ENCODE measurements at places on chromosomes 6 and 20. TPM values are rescaled to one million over a fixed set of nuclear protein-coding genes. Genes with fewer than 3 reads are reported as not detected.

DNA sequence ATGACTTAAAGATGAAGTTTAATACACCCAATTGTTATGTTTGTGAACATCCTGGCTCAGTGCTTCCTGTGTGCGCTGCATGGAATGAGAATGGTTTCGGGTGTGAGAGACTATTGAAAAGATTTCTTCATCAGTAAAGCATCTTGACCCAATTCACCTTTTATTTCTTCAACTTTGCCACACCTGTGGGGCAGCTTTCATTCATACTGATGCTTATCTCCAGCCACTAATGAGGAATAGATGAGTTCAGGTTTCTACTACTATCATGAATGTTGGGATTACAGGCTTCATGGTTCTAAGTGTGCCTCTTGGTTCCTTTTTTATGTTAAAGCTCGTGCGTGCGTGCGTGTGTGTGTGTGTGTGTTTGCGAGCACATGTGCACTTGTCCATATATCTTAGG, 373.7 kb upstream of the SOX4 start:
- DNase-seq, result no peak

DNA sequence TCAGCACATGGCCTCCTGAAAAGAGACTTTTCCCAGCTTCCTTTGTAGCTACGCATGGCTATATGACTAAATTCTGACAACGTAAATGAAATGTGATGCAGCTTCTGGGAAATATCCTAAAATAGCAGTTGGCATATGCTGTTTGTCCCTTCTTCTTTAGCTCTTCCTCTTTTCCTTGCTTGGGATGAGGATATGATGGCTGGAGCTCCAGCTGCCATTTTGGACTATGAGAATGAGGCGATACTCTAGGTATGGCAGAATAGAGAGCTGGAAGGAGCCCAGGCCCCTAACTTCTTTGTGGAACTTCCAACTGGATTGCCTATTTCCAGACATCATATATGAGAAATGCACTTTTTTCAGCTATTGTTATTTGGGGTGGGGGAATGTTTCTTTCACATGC, 5.3 kb upstream of the ZFP64 start:
- no peak for DNase-seq

DNA sequence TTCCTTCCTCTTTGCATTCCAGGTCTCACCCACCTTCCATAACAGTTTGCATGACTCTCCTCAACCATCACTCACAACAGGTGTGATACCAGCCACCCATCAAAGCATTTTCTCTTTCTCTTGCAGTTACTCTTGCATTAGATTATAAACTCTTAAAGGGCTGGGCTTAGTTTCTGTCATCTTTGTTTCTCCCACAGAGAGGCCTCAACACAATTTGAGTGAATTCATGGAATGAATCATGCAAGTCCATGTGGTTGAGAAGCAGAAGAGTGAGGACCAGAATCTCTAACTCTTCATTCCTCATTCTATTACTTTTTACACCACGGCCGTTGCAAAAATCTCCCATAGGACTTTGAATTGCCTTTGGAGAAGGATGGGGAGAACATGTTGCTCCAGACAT, 31.4 kb downstream of the OGFRL1 start:
- no peak for DNase-seq

DNA sequence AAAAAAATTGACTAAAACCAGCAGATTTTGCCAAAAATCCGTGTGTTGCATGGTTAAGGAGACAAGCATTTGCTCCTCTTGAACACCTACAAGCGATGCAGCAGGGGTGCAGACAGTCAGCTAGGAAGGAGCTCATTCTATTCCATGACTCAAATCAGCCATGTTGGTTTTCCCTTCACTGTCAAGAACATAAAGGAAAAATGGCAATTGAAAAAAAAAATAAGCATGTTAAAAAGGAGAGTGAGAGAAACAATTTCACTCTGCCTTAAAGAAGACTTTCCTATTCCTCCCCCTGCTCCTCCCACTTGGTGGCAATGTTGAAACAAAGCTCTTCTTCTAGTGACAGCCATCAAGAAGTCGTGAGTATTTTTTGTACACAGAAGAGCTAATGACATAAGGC, 115.4 kb downstream of the MTFR2 start:
- no peak for DNase-seq

GRCh38 chr6:132764370-132764769, 6.7 kb upstream of the VNN2 start:
- peak; percentile 96 for DNase-seq

- no peak for DNase-seq
Measured at GRCh38 chr20:35327074-35327976, 35.1 kb upstream of the FAM83C start.

- no peak for DNase-seq
Measured at GRCh38 chr6:17816921-17817611, 110.3 kb upstream of the NUP153 start.

GRCh38 chr20:48910347-48910781, 11.1 kb upstream of the ARFGEF2 start:
- DNase-seq, result no peak

GRCh38 chr6:88268508-88268907, 102.4 kb upstream of the CNR1 start:
- DNase-seq, result no peak

DNA sequence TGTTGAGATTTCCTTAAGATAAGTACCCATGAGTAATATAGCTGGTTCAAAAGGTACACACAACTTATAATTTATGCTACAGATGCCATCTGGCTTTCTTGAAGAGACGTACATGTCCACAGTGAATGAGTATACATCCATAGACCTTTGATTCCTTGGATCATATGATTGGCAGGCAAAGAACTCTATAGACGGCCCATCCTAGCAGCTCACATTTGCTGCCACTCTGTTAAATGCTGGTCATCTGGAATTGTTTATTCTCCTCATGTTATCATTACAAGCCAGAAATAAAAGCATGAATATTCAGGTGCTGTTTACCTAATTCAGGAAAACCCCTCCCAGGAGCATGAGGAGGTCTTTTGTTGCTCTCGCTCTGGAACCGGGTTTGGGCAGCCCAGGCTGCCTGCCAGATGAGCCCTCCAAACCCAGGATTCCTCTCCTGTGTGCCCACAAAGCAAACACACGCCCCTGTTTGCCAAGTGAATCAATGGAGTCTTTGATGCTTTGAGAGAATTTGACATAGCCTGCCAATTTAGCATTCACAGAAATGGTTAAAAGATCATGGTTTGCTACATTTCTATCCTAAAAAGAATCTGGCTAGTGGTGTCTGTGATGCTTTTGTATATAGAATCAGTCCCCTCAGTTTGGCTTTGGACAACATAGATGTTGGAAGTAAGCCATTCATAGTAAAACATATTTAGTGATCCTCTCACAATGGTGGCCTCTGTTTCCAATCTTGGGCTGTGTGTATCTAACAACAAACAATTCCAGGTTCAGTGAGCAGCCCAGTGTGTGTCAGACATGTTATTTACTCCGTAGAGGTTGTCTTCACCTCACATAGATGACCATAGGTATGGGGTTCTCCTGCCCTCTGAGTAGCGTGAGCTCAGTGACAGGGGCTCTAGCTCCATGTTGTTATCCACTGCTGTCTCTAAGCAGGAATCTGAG, 17.5 kb upstream of the PLCG1 start:
- DNase-seq, result no peak

- DNase-seq, result peak; percentile 87
Measured at GRCh38 chr6:72418495-72418894, 203.4 kb upstream of the KCNQ5 start.

- DNase-seq, result peak; percentile 97
Measured at GRCh38 chr6:27890445-27891319, 21.5 kb downstream of the OR2B2 start.

DNA sequence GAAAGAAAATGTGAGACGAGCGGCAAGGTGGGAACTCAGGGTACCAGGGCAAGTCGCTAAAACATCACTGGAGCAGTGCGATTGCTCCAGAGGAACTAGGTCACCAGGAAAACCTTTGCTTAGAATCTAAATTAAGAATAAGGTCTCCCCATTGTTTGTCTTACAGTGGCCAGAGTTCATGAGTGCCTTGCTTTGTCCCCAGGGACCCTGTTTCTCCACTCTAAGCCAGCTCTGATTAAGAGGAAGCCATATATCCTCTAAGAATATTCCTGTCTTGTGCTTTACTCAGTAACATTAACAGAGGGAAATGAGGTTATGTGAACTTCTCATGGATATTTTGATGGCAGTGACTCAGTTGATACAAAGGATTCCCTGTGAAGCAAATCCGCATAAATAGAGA, 305.8 kb downstream of the CD83 start:
- DNase-seq, result no peak

DNA sequence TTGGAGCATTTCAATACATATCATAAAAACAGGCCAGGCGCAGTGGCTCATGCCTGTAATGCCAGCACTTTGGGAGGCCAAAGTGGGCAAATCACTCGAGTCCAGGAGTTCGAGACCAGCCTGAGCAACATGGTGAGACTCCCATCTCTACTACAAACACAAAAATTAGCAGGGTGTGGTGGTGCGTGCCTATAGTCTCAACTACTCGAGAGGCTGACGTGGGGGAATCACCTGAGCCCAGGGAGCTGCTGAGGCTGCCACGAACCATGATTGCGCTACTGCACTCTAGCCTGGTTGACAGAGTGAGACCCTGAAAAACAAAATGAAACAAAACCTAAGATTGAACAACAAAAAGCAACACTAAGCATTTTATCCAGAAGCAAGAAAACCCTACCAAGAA, 47.2 kb downstream of the BACH2 start:
- no peak for DNase-seq

- no peak for DNase-seq
Measured at GRCh38 chr20:59152559-59153354, 10.9 kb upstream of the ZNF831 start.

GRCh38 chr6:91782802-91783201, 1195.9 kb upstream of the MAP3K7 start:
- no peak for DNase-seq

DNA sequence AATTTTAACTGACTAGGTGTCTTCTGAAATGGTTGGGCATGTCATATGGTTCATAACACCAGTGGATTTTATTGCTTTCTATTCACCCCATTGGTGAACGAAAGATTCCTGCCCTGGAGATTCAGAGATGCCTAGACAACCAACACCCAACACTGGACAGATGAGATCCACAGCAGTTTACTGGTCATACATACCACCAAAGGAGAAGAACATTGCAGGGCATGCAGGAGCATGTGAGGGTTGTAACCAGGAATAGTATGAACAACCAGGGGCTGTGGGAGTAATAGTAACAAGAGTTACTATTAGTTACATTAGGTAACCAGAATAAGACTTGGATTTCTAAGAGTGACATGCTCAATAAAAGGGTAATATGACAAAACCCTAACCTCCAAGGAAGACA, 77.8 kb upstream of the FABP7 start:
- no peak for DNase-seq

GRCh38 chr6:153623496-153623895, 415.5 kb upstream of the OPRM1 start:
- no peak for DNase-seq

- DNase-seq, result no peak
Measured at GRCh38 chr6:114445846-114446245, 103.0 kb upstream of the HS3ST5 start.

GRCh38 chr6:139829576-139829975, 455.1 kb upstream of the CITED2 start:
- DNase-seq, result no peak

- no peak for DNase-seq
Measured at GRCh38 chr6:108822401-108822800, 25.8 kb upstream of the ARMC2 start.

GRCh38 chr20:13231031-13231752, 10.1 kb downstream of the ISM1 start:
- peak; percentile 25 for DNase-seq

- DNase-seq, result no peak
Measured at GRCh38 chr6:156279261-156279969, 497.8 kb upstream of the ARID1B start.

GRCh38 chr6:85114581-85114935, 335.3 kb upstream of the NT5E start:
- DNase-seq, result no peak

DNA sequence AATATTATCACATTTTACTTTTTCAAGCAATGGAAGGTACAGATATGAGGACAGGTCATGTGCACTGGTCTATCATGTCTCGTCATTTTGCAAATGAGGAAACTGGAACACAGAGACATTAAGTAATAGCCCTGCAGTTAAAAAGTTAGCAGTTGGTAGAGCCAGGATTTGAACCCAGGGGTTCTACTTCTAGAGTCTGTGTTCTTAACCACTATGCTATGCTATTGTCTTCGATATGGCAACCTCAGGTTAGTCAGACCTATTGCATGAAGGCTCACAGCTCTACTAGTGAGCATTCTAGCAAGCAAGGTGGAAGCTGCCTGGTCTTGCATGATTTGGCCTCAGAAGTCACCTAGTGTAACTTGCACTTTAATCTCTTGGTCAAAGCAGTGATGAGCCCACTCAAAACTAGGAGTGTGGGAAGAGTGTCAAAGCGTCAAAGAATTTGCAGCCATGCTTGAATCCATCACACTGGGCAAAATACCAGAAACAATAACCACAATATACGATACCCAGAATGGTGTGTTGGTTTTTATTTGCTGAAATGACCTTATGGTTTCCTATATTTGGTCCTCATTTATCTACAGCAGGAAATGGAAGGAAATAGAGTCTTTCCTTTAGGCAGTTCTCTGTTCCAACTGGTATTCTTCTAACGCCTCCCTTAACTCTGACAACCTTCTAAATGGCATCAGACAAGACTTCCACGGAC, 20.4 kb upstream of the BMP2 start:
- peak; percentile 7 for DNase-seq

- DNase-seq, result no peak
Measured at GRCh38 chr6:101711518-101711917, 318.0 kb downstream of the GRIK2 start.

DNA sequence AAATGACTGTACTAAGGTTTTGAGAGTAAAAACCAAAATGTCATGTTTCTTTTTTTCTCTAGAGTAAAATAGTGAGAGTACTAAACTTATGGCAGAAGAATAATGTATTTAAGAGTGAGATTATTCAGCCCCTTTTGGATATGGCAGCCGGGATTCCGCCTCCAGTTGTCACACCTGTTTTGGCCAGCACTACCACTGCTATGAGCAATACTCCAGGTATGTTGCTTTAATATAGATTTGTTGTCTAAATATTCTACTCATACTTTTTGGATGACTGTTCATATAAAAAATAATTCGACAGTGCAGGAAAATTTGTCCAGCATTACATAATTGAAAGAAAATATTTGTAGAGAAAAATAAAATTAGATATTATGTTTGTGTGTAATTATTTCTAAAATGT, 59.5 kb downstream of the SCAF8 start:
- peak; percentile 12 for DNase-seq

DNA sequence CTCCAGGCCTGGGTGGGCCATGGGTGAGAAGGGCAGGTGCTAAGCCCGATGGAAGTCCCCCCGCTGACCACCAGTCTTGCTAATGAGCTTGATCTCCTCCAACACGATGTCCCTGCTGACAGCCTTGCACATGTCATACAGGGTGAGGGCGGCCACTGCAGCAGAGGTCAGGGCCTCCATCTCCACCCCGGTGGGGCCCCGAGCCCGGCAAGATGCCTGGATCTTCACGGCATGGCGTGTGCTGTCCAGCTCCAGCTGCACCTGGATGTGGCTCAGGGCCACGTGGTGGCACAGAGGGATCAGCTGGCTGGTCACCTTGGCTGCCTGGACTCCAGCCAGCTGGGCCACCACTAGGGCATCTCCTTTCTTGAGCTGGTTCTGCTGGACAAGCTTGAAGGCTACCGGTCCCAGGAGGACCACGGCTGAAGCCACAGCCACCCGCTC, 27.9 kb downstream of the MOCS1 start:
- no peak for DNase-seq

- DNase-seq, result no peak
Measured at GRCh38 chr6:33192671-33193602, 670 bp upstream of the COL11A2 start.

FKBP1A gene
- total RNA-seq, result 146 TPM

TBXT gene
- total RNA-seq, result not detected

EDN3 gene
- not detected for total RNA-seq

SALL4 gene
- total RNA-seq, result not detected

KIAA0408 gene
- not detected for total RNA-seq

LAMA5 gene
- 22.2 TPM for total RNA-seq

TRIM40 gene
- total RNA-seq, result not detected

PLA2G7 gene
- total RNA-seq, result not detected
